SK-N-SH treated with all-trans-retinoic acid at 6 μM for 48 hours (cell line): ENCODE measurements at places on chromosomes 2 and 18.

GRCh38 chr2:113230531-113230930 is 48.2 kb downstream of the PAX8 start:
- ATAC-seq, result no peak

DNA sequence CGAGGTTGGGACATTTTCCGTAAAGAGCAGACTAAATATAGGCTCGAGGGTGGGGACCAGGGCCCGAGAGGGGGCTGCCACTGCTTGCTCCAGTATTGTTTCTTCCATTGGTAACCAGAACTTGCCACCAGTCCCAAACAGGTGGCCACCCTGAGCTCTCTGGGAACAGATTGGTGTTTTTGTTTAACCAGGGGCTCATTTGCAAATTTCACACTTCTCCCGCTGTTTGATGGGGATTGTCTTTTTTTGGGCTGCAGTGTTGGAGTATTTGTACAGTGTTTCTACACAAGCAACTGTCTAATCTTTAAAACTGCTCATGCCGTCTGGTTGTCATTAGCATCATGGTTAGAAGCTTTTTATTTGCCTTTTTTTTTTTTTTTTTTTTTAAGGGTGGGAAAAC is 8.5 kb downstream of the AGAP1 start:
- no peak for ATAC-seq

DNA sequence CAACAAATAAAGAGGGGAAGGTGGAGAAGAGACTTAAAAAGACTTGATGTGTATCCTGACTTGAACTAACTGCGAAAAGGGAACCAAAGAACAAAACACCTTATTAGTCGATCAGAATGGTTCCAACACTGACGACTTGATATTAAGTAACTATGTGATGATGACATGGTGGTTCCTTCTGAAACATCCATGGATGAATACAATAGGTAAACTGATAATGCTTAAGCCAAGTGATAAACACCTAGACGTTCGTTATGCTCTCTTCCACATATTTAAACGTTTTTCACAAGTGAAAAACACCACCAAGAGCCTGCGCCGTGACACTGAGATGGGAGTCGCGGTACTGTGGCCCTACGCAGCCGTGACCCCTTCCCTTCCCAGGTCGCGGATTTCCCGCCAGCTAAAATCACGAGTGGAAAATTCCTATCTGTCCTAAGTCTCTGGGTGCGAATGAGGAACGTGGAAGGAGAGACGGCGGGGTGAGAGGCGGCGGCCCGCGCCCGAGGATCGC is 797 bp downstream of the TTC32 start:
- ATAC-seq, result peak; percentile 16

DNA sequence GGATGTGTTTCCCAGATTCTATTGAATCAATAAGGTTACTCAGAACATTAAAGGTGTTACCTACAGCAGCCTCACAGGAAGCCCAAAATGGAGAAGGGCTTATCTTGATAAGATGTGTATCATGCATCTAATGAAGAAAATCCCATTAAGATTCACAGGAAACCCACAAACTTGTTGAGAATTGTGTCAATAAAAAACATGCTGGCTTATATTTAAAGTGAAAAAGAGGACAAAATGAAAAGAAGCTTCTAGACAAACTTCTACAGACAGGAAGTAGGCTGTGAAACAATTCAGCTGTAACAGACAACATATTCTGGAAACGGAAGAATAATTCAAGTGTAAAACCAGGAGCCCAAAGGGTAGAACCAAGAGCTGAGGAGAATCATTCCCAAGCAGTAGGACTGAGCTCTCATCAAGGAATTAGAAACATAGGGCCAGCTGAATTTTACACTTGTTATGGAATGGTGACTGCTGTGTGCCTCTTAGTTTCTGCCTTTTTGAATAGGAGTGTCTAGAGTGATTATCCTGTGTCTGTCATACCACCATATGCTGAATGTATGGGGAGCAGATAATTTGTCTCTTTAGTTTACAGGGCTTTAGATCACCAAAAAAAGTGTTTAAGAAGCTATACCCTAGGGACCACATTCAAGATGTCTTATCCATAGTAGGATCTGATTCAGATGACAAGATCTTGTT is 9.6 kb downstream of the IMMT start:
- peak; percentile 26; the same call in 2 of the 3 replicates for ATAC-seq

DNA sequence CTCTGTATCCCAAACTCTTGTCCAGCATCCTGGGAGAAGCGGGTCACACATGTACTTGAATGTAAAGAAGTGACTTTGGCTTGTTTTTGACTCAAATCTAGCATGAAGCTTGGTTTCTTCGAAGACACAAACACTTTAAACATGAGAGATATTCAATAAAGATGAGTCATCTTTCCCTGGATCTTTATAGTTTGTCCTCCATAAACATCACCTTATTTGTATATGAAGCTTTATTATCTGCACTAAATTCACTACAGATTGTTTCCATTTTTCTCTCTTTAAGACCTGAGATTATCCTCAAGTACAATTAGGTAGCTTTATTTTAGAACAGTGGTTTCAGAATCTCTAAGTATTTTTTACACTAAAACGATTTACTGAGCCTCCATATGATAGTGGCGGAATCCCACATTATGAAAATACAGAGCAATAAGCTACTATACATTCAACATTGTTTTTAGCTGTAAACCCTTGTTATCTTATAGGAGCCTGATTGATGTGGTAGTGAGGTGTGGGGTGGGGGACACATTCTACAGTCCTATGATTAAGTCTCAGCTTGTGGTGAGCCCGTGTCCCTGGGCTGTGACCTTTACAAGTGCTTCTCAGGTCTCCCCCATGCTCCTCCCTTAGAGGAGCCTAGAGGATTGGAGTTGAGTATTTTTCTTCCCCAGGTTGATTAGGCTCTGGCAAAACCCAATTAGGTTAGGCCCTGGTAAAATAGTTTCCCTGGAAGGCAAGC is 79.6 kb upstream of the RAPGEF4 start:
- no peak for ATAC-seq

- no peak for ATAC-seq
Measured at GRCh38 chr2:57877811-57878170, 168.8 kb upstream of the VRK2 start.

GRCh38 chr18:3839581-3839981 is 389.6 kb downstream of the TGIF1 start:
- no peak for ATAC-seq

DNA sequence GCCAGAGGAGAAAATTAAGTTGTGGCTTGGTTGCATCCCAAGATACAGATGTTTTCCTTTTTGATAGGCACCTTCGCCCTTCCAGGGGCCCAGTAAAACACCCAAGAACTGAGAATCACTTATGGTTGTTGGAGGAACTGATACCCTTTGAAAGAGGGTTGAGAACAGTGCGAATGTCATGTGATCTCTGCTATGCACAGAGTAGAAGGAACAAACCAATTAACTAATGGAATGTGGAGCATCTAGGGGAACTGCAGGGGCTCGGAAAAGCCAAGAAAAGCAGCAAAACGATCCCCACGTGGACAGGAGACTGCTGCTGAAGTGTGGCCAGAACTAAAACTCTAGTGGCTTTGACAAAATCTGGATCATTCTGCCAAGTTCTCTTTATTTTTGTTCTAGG is 58.8 kb downstream of the APOB start:
- ATAC-seq, result no peak

GRCh38 chr2:235373171-235373570 is 120.7 kb upstream of the AGAP1 start:
- ATAC-seq, result no peak

DNA sequence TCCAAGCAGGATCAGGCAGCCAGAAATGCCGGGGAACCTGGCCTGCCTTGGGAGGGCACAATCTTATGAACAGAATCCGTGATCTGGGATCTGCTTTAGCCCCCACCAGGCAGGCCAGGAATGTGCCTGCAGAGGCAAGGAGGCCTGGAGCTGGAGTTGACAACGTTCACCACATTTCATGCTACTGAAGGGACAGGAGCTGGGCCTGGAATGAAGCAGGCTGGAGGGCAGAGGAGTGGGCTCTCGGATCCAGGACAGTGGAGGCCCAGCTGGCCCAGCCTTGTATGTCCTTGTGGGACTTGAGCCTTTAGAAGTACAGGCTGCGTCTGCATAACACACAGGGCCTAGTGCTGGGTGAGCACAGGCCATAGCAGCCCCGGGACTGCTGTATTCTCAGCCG is 91.8 kb downstream of the KLHL29 start:
- no peak for ATAC-seq

GRCh38 chr18:63604791-63605567 is 17.8 kb downstream of the SERPINB13 start:
- ATAC-seq, result no peak

DNA sequence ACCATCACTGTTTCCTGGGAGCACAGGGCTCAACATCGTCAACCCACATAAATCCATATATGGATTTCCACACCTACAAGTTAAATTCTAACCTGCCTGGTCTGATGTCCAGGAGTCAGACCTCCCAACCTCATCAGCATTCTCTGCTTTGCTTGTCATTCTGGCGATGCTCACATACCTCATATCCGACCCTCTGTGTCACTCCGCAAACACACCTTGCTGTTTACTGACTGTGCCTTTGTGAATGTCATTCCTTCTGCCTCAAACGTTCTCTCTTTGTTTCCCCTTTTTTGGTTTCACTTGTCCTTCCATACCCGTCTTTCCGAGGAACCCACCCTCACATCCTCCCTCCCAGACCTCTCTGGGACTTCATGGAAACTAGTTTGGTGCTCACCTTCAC is 187.1 kb downstream of the ACTR3 start:
- no peak for ATAC-seq

- ATAC-seq, result peak; percentile 81
Measured at GRCh38 chr2:120287183-120288015, 34.7 kb downstream of the RALB start.

DNA sequence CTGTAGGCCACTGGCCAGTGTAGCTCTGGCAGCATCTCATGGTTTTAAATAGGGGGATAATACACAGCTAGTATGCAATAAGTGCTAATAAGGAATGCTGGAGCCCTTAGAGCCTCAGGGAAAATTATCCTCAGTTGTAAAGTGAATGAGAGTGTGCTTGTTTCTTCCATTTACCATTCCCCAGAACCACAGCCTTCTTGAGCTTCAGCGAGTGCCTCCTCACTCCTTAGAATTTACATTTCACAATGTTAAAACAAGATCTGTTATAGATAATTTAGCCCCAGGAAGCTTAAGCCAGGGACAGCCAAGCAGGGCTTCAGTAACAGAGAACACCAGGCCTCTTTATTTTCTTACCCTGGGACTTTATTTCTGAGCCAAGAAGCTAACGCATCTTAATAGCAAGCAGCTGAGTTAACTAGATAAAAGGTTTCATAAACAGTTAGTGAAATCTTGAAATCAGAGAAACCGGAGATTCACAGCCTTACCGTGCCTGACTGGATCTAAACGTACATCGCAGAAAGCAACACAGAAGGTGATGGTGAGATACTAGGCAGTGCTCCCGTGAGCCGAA is 535.2 kb downstream of the TDRD15 start:
- no peak for ATAC-seq

DNA sequence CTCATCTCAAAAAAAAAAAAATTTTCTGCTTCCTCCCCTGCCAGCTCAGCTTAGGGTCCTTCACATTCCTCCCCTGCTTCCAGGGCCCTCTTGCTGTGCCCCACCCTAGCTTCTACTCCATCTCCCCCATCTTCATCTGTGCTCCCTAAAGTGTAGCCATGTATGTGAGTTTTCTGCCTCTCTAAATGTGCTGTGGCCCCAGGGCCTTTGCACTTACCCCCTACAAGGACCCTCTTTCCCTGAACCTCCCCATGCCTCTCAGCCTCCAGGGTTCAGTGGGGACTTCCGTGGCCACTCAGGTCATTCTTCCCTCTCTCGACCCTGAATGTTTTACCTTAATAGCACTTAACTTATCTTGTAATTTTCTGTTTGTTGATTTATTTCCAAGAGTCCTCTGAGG is 6.2 kb upstream of the ARHGEF4 start:
- ATAC-seq, result no peak

DNA sequence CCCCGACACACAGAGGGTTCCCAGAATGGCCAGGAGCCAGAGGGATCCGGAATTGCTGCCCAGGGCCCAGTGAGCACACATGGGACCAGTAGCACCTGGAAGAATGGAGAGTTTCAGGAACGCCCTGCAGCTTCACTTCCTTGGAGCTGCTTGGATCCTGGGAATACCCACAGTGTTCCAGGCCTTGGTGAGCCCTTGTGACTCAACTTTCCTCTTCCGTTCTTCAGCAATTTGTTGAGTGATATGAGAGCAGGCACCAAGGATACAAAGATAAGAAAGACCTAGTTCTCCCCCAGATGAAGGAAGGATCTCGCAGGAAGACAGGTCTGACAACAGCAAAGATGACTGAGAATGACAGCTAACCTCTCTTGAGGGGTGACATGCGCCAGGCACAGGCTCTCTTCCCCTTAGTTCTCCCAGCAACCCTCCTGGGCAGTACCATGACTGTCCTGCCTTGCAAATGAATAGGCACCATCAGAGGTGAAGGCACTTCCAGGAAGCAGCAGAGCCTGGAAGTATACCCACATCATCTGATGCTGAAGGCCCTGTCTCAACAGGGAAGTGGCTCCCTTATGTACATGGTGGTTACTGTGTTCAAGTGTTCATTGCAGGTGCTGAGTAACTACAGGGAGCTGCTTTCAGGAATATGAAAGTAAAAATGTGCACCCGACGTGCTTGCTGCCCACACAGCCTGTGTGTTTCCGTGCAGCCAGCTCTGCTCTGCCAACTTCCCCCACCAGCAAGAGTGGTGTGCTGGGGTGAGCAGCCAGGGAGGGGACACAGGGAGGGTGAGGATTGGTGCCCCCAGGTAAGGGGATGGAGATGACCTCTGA is 116.2 kb downstream of the STPG4 start:
- no peak for ATAC-seq

GRCh38 chr18:7207366-7207915 is 23.4 kb upstream of the LRRC30 start:
- ATAC-seq, result no peak

DNA sequence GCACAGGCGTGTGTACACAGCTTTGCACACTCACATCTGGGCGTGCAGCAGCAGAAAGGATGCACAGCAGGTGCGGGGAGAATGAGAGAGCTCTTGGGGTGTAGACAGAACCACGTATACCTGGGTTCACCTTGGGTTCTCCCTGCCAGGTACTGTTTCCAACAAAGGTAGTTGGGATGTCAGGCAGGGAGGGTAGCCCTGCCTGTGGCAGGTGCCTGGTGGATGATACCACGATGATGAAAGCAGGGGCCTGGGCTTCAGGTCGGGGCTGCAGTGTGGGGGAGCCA is 6.5 kb upstream of the ARID5A start:
- no peak for ATAC-seq

GRCh38 chr2:197873293-197873701 is 68.9 kb downstream of the PLCL1 start:
- ATAC-seq, result peak; percentile 77

- no peak for ATAC-seq
Measured at GRCh38 chr2:64696636-64697035, 42.9 kb upstream of the SERTAD2 start.

GRCh38 chr18:9960258-9960904 is 46.6 kb downstream of the VAPA start:
- no peak for ATAC-seq

DNA sequence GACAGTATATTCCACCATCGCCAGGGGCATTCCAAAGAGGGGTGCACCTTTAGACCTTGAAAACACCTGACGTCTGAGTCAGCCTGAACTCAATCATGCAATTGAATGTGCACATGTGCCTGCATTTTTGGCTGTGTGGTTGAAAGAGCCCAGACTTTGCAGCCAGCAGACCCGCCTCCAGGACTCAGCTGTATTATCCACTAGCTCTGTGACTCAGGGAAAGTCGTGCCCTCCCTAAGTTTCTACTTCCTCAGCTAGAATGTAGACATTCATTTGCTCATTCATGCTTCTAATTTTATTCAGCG is 94.2 kb downstream of the LRRC30 start:
- no peak for ATAC-seq
